ENCODE measurements at places on chromosomes 7 and 10.

GRCh38 chr7:76386691-76387260 lies 22.7 kb downstream of the SSC4D start:
- DNase-seq: no peak

- no peak for DNase-seq
Measured at GRCh38 chr7:132650498-132650897, 74.2 kb upstream of the PLXNA4 start.

- no peak for DNase-seq
Measured at GRCh38 chr10:97505152-97505551, 6.4 kb downstream of the UBTD1 start.

- no peak for DNase-seq
Measured at GRCh38 chr7:63521-64021, 128.8 kb upstream of the FAM20C start.

DNA sequence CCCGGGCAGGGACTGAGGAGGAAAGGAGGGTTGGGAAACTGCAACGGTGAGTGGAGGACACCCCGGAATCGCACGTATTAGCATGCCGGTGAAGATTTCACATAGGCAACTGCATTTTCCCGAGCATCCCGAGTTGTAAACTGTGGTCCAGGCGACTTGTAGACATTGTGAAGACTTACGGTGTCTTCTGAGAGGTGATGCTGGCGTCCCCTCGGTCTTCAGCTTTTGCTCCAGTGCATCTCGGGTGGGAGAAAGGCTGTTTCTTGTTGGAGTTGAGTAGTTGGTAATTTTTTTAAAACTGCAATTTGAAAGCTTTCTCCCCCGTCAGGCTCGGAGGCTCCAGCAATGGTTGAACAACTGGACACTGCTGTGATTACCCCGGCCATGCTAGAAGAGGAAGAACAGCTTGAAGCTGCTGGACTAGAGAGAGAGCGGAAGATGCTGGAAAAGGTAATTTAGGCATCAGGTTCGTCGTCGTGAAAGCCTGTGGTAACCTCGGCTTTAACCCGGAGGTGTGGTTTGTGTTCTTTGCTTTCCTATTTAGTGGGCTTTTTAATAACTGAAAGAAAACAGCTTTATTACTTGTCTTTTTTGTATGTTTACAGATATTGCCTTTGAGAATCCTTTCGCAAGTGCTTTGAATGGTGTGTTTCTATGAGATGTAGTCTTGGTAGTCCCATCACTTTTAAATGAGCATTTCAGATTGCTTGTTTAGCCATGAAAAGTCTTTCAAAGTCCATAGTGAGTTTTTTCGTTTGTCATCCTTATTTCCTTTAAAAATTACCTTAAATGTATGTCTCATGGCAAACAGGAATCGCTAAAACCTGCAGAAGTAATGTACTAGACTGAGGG lies 687 bp downstream of the HELLS start:
- no peak for DNase-seq

DNA sequence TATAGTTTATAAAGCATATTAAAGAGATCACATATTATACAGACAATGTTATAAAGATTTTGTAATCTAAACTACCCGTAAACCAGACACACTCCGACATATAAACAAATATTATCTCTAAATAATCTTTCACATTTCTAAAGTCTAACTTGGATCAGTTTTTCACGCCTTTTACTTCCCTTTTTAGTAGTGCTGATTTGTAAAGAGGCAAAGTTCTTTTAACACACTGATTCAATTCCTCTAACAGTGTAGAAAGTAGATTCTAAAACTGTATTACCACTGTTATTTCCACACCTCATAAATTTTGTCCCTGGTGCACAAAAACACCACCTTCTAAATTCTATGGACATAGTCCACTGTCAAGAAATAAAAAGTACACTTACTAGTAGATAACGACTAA lies 230.9 kb downstream of the DOCK4 start:
- no peak for DNase-seq

GRCh38 chr10:131076356-131076755 lies 235.2 kb downstream of the TCERG1L start:
- DNase-seq: no peak

DNA sequence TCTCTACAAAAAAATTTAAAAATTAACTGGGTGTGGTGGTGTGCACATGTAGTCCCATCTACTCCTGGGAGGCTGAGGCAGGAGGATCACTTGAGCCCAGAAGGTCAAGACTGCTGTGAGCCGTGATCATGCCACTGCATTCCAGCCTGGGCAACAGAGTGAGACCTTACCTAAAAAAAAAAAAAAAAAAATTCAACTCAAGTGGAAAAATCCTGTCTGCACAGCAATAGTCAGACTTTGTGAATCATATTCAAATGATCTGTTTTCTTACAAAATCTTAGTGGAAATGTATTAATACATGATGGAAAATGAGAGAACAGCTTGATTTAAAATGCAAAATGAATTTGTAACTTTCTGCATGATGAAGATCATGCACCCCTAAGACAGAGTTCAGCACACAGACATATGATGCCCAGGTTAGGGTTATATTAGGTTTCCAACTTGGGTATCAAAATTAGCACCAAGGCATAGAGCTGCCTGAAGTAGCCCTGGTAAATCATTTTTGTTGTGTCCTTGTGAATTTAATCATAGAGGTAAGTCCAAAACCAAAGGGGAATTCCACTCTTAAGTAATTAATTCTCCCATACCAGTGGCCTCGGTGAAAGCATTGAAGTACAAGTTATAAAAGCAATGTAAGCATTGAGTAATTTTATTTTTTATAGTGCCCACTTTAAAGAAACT lies 93.8 kb downstream of the ADD3 start:
- DNase-seq: no peak

DNA sequence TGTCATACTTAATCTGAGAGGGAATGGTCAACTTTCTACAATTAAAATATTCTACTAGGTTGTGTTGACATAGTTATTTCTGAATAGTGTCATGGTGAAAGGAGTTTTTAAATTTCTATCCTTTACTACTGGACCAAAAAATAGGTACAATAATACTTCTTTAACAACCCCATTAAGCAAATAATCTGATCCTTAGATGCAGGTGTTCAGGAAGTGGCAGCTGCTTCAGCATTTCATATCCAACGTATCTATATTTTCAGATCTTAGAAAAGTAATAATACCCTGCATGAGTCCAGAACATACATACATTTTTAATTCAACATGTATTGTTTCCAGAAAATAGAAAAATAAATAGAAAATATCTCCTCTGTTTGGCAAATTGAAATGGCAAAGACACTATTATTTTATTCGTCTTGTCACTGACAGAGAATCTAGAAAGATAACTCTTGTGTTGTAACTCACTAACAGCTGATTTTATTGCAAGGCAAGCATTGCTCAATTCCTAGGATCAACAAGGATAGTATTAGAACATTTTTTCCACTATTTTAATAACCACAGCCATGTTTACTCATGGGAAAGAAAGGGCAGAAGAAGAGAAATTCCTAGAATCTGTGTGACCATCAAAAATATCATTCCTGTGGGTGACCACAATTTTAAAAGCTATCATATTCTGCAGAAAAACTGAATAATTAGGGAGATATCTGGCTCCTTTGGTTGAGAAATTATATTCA lies 159.3 kb upstream of the CNTNAP2 start:
- no peak for DNase-seq

DNA sequence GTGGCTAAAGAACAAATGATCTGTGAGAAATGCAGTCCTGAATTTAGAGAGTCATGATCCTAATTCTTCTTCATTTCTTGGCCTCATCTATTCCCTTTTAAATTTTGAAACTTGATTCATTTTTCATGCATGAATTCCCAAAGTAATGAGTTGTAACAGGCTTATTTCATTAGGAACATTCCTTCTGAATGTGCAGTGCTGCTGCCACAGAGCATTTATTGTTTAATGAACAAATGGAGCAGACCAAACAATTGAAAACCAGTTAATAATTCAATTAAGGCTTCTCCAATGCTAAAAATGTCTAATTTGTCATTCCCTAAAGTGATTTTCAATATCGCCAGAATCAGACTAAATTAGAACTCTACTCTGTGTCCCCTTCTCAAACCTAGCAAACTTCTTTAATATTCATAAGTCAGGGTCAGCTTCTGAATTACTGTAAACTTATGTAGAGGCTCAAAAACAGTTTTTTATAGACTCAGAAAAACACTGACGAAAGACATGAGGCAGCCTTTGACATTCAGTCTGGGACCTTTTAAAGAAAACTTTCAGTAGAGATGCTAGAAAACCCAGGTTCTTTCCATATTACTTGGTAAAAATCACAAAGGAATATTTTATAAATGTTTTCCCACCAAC lies 14.5 kb downstream of the LSMEM1 start:
- no peak for DNase-seq

DNA sequence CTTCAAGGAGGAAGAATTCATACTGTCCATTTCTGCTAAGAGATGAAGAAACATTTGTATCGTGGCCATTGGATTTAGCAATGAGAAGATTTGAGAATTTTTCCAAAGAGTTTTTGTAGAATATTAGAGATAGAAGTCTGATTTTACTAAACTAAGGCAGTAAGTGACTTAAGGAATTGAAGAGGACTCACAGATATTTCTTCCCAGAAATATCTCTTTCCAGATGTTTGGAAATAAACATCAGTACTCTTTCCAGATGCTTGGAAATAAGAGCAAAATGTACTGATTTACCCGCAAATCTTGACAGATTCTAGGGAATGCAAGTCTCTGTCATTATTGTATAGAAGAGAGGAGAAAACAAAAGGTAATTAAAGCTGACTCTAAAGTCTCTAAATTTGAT lies 91.3 kb downstream of the IMMP2L start:
- DNase-seq: no peak

DNA sequence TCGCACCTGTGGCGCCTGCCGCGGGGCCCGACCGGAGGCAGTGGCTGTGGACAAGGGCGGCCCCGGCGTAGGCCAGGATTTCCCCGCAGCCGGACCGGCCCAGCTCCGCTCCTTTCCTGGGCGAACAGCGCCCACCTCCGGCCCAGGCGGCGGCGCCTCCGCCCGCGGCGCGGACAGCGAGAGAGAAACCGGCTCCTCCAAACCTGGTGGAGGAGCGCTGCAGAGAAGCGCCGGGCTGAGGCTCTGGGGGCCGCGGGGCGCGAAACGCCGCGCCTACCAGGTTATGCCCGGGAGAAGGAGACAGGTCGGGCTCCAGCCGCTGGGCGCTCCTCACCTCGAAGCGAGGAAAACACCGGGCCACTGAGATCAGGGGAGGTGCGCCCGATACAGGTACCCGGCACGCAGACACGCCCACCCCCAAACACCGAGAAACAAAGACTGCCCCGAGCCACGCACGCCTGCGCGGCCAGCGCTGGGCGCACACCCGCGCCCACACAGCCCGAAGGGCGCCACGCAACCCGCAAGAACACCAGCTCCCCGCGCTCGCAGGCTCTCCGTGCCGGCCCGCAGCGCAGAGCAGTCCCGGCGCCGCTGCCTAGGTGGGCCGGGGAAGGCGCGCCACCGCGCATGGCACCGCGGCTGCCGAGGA lies 3.3 kb downstream of the GRID1 start:
- no peak for DNase-seq

GRCh38 chr7:152435384-152436110 lies at the start of gene KMT2C:
KMT2C (minus strand) TSS chr7:152436003; CDS start chr7:152435786, 217 bp downstream.
- DNase-seq: peak; percentile 70

DNA sequence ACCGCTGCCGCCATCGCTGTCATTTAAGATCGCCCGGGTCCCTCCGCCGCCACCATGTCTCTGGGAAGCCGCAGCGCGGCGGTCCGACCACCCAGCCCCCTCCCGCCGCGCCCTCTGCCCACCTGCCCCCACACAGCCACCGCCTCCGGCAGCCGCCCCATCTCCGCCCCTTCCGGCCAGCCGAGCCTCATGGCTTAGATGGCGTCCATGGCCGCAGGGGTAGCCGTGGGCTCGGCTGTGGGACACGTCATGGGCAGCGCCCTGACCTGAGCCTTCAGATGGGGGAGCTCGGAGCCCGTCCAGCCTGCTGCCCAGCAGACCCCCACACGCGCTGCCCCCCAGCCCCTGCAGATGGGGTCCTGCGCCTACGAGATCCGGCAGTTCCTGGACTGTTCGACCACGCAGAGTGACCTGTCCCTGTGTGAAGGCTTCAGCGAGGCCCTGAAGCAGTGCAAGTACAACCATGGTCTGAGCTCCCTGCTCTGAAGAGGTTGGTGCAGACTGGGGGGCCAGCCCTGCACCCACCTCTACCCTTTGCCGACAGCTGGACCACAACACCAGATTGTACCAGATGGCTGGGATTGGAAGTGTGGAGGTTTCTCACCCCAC lies 38.0 kb upstream of the TARP start:
- DNase-seq: peak; percentile 41

DNA sequence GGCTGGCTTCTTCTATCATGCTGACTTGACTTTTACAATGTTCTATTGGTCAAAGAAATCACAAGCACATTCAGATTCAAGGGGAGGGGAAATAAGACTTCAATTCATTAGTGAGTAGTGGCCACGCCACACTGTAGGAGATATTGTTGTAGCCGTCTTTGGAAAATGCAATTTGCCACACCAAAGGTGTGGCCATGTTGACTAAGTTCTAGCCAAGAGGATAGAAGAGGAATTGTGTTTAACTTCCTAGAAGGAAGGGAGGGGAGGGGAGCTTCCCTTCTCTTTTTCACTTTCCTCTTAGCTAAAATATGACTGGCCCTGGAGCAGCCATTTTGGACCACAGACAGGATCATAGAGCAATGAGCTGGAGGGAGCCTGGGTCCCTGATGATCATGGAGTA lies 3.4 kb upstream of the PRKAR2B start:
- no peak for DNase-seq

DNA sequence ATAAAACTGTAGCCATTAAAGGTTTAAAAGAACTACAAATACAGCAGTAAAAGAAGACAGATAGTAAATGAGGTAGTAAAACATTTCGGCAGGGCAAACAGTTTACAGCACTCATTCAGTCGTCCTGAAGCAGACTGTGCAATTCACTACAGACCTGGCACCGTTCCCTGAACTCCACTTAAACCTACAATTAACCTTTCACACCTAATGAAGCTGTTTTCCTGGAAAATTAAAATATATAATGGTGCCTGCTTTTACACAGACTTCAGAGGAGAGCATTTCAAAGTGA lies 335.3 kb downstream of the GFRA1 start:
- DNase-seq: no peak

- DNase-seq: no peak
Measured at GRCh38 chr7:70408477-70408876, 723.5 kb upstream of the GALNT17 start.

DNA sequence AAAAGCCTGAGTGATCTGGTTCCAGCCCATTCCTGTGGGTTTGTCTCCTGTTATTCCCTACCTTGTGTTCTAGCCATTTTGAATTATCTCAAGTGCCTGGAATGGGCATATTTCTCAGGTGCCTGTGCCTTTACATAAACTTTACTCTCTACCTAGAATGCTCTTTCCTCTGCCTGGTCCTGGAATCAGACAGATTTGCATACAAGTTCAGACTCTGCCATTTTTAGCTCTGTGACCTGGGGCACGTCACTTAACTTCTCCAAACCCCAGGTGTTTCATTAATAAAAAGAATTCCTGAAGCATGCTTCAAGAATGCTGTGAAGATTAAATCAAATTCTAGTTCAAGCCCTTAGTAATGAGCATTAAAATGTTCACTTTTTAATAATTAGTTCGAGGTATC lies 7.8 kb downstream of the DCLRE1A start:
- DNase-seq: no peak

Data from liver (tissue), 10 donors.